Stimulated activated naive CD8-positive, alpha-beta T cell treated with anti-CD3 and anti-CD28 coated beads, Interleukin-15, amount 100 ng/mL, for 72 hours (primary cell): ENCODE measurements at places on chromosomes 5 and 9.

DNA sequence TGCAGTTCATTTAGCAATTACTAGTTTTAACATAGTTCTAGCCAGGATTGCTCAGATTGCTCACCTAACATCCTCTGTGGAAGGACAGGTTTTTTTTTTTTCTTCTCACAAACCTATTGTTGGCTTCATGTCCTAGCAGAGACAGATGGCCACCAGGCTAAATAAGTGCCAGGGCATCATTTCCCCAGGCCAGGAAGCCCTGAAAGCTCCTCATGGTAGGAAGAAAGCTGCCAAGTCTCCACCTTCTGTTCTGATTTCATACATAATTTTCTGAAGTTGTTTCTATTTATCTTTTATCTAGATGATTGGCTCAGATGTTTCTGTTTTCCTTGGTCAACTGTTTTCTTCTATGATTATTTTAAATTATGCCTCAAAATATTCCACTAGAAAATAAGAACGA is 31.0 kb downstream of the EFCAB9 start:
- no peak for DNase-seq

- peak; percentile 30 for DNase-seq
These were observed 39.4 kb downstream of the KLHL3 start for GRCh38 chr5:137696481-137696880.

GRCh38 chr5:173922527-173922926 is 34.4 kb downstream of the CPEB4 start:
- DNase-seq: no peak

DNA sequence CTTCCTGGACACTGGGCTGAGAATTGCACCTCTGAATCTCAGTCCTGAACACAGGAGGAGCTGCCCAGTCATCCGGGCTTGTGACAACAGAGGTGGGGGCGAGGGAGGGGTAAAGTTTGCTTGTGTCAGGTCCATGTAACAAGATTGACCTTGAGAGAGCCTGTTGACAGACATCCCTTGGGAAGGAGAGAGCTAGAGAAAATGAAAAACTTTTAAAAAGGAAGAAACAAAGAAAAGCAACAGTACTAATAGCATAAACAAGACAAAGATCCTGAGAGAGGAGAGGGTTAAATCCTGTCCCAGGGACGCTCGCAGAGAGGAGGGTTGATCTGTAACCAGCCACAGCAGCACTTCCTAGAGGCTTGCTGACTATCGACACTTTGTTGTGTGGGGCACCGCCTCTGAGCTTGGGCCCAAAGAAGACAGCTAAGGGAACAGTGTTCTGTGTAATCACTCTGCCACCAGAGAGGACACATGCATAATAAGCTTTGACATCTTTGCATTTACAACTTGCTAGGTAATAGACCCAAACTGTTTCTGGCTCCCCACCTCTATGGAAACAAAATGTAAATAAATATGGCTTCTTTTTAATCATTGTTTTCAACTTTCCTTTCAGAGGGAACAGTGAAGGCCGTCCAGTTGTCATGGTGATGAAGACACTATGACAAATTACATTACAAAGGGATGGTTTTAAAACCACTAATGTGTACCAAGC is 363.7 kb downstream of the CSNK1G3 start:
- no peak for DNase-seq

- no peak for DNase-seq
These were observed 54.7 kb downstream of the IRX1 start for GRCh38 chr5:3650320-3650719.

DNA sequence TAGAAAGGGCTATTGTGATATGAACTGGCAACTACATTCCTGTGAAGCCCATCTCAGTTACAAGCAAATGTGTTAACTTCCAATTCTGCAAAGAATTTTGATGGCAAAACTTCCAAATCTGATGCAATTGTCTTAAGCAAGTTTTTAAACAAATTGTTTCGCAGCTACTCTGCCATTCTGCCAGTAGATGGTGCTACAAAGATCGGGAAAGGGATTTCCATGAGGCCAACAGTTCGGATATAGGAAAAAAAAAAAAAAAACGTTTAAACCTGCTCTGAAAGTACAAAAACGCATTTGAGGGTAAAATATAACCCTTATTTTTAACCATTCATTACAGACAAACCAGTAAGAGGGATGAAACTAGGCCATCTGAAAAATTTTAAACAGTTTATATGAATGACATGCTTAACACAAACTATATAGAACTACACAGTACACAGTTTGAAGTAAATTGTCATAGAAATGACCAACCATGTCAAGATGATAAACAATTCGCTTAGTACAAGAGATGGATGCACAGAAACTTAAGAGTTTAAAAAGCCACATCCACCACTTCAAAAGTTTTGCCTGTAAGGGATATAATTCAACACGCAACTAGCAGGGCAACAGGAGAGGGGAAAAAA is 2.2 kb downstream of the HNRNPA0 start:
- no peak for DNase-seq

DNA sequence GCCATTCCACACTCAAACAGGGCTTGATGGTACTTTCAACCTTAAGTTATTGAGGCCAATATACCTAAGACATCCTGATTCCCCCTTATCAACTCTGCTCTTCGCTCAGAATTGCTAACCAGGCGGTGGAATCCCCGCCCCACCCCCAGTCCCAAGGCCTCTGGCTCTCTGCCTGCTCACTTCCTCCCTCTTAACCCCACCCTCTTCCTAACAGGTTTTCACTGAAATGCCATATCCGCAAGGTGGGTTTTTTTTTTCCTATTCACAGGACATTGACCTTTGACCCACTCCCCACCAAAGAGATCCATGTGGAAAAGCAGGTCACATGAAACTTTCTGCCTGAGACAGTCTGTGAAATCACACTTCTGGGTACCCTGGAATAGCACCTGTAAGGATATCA is 66.6 kb upstream of the IFNK start:
- DNase-seq: no peak

GRCh38 chr5:107470295-107470582 is 200.5 kb downstream of the EFNA5 start:
- no peak for DNase-seq

DNA sequence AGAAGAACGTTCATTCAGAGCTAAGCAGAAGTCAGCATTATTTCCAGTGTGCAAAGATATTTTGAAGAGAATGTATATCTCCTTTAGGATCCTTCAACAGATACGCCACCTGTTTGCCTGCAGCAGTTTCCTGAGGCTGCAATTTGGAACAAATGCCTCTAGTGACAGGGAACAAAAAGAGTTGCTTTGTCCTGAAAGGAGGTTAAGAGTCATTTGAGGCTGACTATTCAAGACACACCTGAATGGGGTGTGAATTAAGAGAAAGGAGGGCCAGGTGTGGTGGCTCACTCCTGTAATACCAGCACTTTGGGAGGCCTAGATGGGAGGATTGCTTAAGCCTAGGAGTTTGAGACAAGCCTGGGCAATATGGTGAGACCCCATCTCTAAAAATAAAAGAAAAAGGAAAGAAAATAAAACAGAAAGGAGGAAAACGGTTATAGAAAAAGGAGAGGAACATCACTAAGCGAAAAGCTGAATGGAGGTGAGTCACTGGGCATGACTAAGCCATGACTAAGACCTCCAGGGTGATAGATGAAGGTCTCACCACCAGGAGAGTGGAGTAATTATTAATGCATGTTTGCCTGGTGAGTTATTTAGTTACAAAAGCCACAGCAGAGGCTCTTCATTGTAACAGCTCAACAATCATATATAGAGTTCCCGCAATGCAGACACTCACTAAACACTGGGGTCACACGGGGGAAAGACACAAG is 255.2 kb upstream of the TNC start:
- DNase-seq: no peak

DNA sequence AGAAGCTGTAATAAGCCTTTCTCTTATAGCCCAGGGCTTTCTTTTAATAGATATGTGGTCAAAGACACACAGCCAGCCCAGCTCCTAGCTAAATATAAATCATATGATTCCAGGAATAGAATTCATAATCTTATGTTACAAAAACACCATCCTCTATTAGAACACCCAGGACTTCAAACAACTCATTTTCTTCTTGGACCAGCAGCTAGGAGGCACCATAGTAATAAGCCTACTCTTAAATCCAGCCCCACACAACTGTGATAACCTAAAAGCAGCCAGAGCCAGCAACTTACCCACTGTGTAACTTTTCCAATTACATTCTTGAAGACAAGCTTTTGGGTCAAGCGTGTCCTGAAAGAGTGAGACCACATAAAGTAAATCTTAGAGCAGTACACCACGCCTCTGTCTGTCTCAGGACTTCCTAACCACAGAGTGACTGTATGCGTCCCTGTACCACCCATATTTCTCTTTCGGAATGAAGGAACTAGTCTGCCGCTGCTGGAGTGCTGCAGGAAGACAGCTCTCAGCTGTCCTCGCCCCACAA is 223.8 kb downstream of the TLE1 start:
- DNase-seq: no peak

DNA sequence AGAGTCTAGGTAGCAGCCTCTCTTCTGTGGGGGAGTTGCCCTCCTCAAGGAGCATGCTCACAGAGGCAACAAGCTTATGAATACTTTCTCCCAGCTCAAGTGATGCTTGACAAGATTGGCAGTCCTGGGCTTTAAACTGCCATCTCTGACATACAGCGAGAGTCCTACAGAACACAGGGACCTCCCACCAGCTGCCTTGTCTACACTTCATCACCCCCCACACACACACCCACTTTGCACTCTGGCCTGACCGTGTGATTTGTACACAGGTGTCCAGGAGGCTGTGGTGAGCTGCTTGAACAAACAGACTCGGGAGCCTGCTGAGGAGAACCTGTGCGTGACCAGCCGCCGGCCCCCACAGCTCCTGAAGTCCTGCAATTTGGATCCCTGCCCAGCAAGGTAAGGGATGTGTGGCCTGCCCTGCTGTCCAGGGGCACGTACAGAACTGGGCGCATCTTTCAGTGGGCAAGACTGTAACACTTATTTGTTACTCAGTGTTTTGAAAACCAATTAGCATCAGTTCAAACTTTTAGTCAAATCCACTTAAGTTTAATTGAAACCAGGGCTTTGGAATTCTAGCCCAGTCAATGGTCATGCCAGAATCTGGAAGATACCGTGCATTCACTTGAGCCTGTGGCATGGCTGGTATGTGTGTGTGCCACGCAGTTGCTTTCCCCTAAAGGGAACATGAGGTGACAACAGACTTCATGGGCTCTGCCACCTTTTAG is 247.5 kb downstream of the ADAMTSL1 start:
- no peak for DNase-seq

DNA sequence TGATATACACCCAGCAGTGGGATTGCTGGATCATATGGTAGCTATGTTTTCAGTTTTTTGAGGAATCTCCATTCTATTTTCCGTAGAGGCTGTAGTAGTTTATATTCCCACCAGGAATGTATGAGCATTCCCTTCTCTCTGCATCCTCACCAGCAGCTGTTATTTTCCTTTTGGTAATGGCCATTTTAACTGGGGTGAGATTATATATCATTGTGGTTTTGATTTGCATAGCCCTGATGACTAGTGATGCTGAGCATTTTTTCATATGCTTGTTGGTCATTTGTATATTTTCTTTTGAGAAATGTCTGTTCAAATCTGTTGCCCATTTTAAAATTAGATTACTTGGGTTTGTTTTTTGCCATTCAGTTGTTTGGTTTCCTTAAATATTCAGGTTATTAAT is 11.2 kb upstream of the PPIC start:
- no peak for DNase-seq

DNA sequence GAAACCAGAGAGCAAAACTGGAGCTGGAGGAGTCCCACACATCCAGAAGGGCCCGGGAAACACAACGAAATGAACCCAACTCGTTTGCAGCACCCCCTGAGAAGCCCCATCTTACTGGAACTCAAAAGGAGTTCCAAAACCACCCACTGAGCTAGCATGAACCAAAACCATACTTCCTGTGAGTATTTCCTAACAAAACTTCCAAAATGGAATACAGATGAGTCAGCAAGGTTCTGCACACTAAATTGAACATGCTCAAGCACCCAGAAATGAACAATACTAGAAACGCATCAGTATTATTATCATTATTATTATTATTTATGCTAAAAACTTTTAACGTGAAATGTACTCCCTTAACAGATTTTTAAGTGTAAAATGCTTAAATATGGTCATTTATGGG is 8.0 kb upstream of the SPOCK1 start:
- DNase-seq: no peak

- DNase-seq: no peak
These were observed 42.5 kb downstream of the CYSTM1 start for GRCh38 chr5:140217299-140218026.

DNA sequence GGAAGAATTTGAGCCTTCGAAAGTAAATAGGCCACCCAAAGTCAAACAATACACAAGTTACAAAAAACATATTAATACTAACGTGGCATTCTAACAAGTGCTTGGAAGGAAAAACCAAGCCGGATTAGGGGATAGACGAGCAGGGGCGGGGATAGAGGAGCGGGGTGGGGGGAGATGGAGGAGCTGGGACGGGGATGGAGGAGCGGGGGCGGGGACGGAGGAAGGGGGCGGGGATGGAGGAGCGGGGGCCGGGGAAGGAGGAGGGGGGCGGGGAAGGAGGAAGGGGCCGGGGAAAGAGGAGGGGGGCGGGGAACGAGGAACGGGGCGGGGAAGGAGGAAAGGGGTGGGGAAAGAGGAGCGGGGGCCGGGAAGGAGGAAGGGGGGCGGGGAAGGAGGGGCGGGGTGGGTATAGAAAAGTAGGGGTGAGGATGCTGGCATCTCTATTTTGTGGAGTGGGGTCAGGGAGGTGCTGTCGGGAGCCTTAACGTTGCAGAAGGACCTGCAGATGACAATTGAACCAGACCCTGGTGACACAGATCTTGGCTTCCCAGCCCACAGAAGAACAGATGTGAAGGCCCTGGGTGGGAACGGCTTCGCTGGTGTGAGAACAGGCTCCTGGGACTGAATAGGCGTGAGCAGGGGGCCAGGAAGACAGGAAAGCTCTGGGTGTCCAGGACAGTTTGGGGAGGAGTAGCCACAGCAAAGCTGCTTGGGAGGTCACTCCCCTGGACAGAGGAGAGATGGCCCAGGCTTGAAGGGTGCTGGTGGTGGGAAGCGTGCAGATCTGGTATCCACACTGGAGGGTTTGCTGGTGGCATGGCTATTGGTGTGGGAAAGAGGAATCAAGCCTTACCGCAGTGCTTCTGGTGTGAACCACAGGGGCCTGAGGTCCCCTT is 233.3 kb upstream of the DAP start:
- DNase-seq: no peak

DNA sequence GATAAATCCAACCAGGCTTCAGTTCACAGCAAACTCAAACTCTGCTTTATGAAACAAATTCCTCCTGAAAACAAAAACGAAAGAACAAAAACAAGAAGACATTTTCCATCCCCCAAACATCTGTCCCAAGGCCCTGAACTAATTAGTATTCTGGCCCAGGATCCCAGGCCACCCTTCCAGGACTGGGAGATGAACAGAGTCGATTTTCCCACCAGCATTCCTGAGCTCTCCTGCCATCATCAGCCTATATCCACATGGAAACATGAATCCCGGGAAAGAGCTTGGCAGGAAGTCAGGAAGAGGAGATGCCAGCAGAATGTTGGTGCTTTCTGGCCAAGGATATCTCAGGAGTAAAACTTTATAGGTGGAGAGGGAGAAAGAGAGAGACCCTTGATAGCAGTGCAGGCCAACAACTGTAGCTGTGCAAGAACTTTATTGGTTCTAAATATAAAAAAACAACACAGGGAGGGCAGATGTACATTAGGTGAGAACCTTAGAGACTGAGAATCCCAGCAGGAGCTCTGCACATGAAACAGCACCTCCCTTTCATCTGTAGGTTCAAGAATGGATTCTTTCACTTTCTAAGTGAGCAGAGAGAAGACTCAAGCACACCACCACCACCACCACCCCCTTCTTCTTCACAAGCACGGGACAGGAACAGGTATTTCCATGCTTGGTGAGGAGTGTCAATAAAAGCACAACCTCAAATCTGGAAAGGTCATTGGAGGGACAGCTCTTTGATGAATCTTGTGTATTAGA is 190.7 kb upstream of the TAS2R1 start:
- DNase-seq: no peak
